CD4-positive, alpha-beta T cell treated with Interferon alpha-2 for 1 hour (primary cell): ENCODE measurements at places on chromosomes 13 and 19.

DNA sequence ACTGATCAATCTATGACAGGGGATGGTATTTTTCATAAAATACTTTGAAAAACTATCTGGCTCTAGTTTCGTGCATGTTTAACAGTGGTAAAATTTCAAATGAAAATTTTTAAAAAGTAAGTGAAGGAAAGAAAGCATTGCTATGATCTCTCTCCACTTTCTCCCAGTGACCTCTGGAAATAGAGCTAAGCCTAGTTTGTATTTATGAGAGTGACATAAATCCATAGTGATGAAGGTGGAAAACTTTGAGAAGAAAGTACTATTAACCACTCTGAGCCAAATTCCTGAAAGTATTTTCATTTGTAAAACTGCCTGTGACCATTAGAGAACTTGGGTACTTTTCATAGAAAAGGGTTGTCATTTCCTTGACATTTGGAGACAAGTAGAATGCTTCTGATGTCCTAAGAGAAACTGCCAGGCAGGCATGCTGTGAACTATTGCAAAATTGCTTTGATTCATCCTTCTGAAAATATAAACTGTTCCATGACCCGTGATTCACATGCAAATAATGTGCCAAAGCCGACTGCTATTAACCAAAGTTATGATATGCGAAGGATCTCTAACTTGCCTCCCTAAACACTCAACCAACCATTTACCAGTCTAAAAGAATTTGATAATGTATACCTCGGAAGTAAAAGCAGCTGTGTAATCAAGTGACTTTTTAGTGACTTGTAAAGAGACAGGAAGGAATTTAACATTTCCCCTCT, 133.2 kb downstream of the VWA8 start:
- no peak for DNase-seq

DNA sequence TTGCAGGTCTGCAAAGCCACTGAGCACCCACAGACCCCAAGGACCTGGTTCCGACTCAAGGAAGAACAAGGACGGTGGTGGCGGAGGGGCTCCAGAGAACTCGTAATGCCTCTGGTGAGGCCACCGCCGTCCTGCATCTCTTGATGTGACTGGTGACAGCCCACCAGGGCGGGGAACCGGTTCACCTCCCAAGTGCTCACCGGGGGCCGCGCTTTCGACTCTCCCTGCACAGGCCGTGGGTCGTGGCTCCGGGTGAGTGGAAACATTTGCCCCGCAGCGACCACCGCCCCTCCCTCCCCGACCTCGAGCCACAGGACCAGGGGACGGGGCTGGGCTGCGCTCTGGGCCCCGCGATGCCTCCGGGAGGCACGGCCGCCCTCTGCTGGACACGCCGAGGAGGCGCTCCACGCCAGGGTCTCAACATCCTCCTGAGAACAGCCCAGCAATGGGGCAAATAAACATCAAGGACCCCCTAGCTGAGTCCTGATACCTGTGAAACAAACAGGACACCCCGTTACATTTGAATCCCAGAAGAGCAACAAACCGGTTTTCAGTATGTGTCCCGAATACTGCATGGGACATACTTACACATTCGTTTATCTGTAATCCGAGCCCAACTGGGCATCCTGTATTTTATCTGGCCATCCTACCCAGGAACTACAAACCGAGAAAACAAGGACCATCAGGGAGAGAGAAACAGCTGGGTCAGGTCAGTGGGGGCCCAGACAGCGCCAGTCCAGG, 3.9 kb upstream of the PLPP2 start:
- DNase-seq = peak; percentile 2

GRCh38 chr13:31955101-31955500, 76.5 kb upstream of the FRY start:
- DNase-seq = no peak

DNA sequence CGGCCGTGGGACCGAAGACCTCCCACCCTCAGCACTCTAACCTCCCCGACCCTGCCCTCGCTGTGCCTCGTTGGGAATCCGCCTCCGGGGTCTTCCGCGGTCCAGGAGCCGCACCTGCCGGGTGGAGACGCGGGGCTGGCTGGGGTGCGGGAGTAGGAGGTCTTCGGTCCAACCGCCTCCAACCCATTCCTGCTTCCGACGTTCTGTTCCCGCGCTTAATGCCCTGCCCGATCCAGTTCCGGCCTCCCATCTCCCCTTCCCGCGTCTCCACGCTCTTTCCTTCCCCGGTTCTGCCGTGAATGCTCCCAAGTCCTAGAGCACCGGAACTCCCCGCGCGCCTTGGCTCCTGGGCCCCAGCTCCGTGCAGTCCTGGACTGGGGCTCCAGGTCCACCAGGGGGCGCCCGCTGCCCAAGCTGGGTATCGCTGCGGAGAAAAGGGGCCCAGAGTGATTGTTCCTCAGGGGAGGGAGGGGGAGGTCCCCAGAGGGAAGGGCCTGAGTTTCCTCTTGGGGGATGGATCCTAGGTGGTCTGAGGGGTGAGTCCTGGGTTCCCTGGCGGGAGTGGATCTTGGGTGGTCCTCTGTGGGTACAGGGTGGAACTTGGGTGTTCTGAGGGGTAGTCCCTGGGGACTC, 14.1 kb upstream of the TNFSF9 start:
- DNase-seq = peak; percentile 91

- DNase-seq = no peak
These were observed 5.5 kb downstream of the NR2F6 start for GRCh38 chr19:17240062-17240752.

DNA sequence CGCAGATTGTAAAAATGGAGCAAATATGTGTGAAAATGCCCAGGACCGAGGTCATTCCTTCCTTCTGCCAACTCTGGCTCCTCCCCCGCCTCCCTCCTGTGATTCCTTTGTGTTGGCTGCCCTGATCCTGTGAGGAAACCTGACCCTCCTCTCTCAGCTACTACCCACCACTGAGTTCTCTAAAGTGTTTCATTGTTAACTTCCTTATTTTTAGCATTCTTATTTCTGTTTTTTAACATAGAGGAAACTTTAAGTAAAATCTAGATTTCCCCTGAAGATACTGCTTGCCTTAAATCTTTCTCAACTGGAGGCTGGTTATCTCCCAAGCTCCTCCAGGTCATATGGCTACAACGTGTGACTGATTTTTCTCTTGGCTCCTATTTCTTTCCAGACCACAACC, 21.7 kb upstream of the FBXL3 start:
- no peak for DNase-seq

DNA sequence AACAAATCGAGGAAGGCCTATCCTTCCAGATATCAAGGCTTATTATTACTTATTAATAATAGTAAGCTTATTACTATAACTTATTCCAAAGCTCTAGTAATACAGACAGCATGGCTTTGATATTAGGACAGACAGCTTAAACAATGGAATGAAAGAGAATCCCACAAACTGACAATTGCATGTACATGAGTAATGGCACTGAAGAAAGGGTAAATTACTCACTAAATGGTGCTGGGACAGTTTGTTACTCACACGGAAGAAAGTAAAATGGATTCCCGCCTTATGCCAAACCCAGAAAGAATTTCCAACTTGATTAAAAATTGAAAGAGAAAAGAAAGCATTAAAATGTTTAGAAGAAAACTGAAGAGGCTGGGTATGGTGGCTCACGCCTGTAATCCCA, 60.3 kb downstream of the MIPEP start:
- no peak for DNase-seq

DNA sequence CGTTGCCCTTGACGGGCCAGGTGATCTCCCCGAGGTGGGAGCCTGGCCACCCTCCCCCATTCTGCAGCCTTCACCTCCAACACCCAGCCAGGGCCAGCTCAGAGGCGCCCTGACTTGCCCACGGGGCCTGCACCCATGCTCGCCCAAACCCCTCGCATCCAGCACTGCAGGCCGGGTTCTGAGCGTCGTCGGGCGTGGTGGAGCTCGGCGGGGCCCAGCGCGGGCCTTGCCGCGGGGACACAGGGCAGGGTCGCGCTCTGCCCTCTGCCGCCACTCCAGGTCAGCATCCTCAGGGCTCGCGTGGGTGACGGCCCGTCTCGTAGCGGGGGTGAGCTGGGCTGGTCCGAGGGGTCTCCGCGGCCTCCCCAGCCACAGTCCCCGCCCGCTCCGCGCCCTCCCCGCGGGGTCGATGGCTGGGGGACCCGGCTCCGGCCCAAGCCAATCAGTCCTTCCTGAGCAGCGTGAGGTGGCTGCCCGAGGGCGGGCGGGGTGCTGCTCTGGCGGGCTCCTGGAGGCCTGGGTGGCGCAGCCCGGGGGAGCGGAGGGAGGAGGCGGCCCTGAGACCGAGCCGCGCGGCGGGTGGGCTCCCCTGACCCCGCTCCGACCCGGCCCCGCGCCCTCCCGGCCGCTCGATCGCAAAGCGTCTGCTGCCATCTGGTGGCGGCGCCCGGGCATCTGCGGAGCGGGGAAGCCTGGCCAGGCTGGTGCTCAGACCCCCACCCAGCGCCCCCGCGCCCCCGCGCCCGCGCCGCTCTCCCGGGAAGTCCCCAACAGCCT, 61.4 kb downstream of the CCNE1 start:
- peak; percentile 53 for DNase-seq

- peak; percentile 75 for DNase-seq
These were observed 785 bp upstream of the USF2 start for GRCh38 chr19:35267818-35268535.

DNA sequence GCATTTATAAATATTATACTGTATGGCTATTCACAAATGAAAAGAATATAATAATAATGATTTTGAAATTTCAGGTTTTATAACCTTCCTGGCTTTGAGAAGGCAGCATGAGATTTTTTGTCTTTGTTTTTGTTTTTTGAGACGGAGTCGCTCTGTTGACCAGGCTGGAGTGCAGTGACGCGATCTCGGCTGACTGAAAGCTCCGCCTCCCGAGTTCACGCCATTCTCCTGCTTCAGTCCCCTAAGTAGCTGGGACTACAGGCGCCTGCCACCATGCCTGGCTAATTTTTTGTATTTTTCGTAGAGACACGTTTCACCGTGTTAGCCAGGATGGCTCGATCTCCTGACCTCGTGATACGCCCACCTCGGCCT, 64.1 kb downstream of the ZNF429 start:
- DNase-seq = peak; percentile 82

DNA sequence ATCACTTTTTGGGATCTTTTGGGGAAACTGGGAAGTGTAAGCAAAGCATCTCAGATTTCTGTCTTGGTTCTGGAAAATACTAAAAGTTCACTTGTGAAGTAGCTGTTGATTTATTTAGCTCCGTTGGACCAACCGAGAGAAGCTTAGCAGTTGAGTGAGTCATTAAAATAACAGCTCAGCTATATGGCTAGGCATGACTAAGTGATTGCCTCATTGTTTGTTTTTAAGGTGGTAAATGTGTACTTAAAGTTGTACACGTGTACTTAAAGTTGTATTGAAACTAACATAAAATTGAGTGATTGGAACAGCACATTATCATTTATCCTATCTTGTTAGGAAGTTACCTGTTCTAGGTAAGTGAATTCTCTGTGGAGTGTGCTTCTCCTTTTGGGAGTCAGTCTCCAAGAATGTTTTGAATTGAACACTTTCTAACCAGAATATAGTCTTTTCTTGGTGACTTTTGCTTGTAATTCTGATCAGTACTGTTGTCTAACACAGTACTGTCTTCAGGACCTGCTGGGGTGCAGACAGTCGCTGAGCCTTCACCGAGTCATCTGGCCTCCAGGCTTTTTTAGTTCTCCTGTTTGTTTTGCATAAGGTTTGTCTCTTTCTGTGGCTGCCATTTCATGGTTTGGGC, 2.9 kb upstream of the DCUN1D2 start:
- DNase-seq = peak; percentile 9

GRCh38 chr13:37338726-37339385, 233.4 kb upstream of the CSNK1A1L start:
- DNase-seq = no peak

GRCh38 chr19:51082611-51083010, at the start of gene KLK14:
TSS of gene KLK14 (minus strand) at chr19:51082887. CDS start at chr19:51082614, 273 bp downstream.
- DNase-seq = no peak

- DNase-seq = no peak
These were observed 8.6 kb upstream of the MKNK2 start for GRCh38 chr19:2059422-2060201.

GRCh38 chr19:34480971-34481841, at the start of gene WTIP:
TSS of gene WTIP (plus strand) at chr19:34481758. CDS start at chr19:34481975, 217 bp downstream.
- DNase-seq = no peak

DNA sequence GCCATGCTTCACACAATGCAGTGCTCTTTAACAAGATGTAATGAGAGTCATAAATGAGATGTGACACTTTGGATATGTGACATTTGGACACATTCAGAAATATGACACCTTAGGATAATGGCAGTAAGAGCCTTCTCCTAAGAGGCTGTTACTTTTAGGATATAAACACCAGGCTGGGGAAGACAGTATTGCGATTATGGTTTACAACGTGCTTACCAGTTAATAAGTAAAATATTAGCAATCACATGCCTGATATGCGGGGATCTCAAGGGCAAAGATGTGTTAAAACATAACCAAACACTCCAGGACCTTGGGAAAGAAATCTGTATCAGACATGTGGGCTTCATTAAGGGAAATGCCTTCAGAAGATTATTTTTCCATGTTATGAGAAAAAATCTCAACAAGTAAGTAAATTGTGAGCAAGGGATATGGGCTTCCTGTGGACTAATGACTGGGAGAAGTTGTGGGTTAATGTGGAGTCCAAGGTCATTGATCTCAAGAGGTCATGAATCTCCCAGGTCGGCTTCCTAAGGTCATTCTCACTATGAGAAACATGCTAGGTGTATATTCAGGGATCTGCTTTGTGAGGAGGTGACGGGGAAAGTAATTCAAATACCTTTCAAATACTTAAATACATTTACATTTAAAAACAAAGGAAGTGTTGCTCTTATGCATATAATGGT, 105.3 kb downstream of the STARD13 start:
- no peak for DNase-seq

DNA sequence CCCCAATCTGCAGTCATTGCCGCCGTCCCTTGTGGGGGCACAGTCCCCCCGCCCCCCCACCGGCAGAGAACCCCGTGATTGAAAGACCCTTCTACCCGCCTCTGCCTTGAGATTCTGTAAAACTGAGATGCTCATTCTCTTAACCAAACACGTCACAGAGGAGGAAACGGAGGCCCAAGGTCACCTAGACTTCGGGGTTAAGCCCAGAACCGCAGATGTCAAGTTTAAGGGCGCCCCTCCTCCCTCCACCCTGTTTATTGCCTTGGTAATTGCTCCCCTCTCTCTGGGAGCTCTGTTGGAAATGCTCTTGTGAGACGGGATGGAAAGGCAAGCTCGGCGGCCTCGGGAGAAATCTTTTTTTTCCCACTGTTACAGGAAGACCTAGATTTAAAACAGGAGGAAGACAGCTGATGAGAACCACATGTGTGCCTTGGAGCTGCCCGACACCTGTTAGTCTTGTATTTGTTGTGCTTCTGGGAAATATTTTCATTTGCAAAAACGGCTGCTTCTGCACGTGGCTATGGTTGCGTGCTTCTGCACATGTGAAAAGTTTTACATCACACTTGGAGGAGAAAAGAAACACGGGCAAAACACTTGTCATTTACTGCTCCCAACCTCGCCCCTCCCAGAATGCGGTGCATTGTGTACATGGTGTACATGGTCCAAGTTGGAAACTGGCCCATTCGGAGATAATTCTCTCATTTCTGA, 1.1 kb upstream of the MED26 start:
- peak; percentile 27 for DNase-seq

- DNase-seq = no peak
These were observed 471.6 kb downstream of the PCDH20 start for GRCh38 chr13:60944016-60944415.
